ENCODE measurements at places on chromosomes 3 and 15. TPM values are rescaled to one million over a fixed set of nuclear protein-coding genes. Genes with fewer than 3 reads are reported as not detected.

MRPL47 gene
- 33.3 TPM for polyA plus RNA-seq

EPHA3 gene
- polyA plus RNA-seq: 0.02 TPM

SAMMSON gene
- not detected for polyA plus RNA-seq

RTP1 gene
- polyA plus RNA-seq: not detected

AP3B2 gene
- 9.4 TPM for polyA plus RNA-seq

FSIP1 gene
- polyA plus RNA-seq: 1.2 TPM

GLCE gene
- 12.8 TPM for polyA plus RNA-seq
